ENCODE measurements at places on chromosomes 3 and 15.

- DNase-seq: no peak
Measured at GRCh38 chr3:132966374-132966773, 71.8 kb upstream of the TMEM108 start.

DNA sequence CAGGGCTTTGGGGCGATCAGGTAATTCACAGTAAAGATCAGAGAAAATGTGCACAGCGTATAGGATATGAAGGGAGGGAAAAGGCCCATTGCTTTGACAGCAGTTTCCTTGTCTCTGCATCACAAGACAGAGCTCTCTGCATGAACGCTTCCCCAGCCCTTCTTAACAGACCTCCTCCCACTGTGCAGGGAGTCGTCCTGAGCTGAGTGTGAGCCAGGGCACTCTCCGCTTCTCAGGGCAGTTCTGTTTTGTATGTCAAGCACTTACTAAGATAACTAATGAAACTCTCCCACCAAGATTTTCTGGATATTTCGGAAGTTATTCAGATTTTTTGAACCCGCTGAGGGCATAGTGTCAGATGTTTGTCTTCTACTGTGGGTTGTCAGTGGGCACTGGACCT lies 105.8 kb upstream of the C15orf61 start:
- DNase-seq: no peak

DNA sequence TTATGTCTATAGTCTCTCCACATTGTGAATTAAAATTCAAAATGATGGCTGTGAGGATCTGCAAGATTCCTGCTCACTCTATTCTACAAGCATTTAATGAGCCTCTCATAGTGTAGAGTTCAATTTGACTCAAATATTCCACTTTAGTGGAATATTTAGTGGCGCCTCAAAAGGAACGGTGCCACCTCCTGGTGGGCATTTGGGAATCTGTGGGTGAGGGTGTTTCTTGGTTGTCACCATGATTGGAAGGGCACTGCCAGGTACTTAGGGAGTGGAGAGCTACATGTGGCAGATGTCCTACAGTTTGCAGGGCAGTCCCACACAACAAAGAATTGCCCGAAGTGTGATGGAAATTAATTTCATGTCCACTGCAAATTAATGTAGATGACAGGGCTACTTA lies 21.5 kb upstream of the KCNMB3 start:
- DNase-seq: no peak

GRCh38 chr3:172365028-172365567 lies 83.2 kb downstream of the GHSR start:
- no peak for DNase-seq

GRCh38 chr15:93179072-93179471 lies 90.1 kb upstream of the RGMA start:
- DNase-seq: peak; percentile 65

DNA sequence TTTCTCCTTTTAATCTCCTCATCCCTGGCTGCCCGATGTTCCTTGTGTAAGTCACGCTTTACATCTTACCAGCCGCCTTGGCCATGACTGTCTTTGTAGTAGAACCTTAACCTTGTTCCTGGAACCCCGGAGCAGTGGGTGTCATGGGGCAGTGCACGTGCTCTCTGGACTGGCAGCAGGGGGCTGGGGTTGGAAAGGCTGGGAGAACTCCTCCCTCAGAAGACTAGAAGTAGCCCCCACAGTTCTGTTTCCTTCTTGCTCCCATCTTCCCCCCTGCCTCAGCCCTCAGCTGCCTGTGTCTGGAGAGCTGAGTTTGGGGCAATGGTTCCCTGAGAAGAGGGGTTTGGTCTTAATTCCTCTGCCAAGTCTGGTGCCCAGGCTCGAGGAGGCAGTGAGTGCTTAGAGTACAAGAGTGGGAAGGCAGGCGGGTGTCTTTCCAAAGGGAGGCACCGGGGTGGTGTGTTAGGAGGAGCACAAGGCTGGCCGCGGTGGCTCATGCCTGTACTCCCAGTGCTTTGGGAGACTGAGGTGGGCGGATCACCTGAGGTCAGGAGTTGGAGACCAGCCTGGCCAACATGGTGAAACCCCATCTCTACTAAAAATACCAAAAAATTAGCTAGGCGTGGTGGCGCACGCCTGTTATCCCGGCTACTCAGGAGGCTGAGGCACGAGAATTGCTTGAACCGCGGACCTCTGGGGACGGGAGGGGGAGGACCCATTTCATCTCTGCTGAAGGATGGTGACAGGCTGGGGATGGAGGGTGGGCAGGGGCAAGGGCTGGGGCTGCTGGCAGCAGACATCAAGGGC lies 100.4 kb downstream of the VGLL4 start:
- no peak for DNase-seq

DNA sequence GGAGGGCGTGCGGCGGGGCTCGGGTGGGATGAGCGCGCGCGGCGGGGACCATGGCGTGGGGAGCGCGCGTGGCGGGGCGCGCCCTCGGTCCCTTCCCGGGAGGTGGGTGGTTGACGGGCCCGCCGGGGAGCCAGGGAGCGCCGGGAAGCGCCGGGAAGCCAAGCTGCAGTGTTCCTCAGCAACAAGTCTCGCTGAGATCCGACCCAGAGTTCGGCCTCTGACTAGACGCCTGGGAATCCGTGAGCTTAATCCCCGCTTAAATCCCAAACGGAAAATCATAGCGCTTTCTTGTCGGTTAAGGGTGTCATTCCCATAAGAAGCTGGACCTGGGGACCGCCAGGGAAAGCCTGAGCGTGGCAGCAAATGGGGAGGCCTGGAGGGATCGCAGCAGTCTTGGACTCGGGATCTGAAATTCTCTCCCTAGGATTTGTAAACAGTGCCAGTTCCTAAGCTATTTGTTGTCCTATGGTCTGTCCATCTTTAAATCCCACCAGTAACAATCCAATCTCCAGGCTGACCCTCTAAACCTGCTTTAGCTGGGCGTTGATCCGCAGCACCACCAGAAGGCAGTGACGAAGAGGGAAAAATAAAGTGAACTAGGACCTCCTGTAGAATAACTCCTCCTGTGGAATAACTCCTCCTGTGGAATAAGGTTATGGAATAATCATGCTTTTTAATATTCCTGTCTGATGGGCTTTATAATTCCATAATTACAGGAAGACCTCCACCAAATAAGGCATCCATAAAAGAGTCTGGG lies 570 bp upstream of the NEDD4 start:
- no peak for DNase-seq

DNA sequence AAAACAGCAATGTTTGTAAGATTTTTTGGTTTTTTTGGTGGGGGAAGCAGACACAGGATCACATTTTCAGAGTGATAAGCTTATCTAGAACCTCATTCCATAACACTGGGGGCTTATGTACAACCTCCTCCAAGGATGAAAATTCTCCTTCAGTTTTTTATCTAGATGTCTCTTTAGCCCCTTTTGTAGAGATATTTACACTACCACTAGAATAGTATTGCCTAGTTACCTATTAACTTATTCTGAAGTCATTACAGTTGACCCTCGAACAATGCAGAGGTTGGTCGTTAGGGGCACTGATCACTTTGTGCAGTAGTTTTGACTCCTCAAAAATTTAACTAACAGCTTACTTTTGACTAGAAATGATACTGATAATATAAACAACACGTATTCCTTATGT lies 32.8 kb downstream of the IFT57 start:
- no peak for DNase-seq

DNA sequence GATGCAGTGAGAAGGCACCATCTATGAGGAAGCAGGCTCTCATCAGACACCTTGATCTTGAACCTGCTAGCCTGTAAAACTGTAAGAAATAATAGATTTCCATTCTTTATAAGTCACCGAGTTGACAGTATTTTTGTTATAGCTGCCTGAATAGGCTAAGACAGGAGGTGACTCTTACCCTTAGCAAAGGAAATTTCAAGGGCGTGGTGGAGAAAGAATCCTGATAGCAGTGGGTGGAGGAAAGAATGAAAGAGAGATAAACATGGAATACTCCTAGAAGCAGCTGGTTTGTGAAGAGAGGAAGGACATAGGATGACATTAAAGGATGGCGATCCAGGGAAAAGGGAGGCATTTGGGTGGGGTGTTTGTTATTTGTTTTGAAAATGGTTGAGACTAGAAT lies 41.4 kb downstream of the SIDT1 start:
- DNase-seq: no peak

GRCh38 chr3:7306901-7307300 lies 446.0 kb downstream of the GRM7 start:
- DNase-seq: no peak

GRCh38 chr3:151384741-151385174 lies at the start of gene P2RY12:
P2RY12 (minus strand) TSS chr3:151384753; CDS start chr3:151338845, 45,908 bp downstream.
- DNase-seq: no peak

- DNase-seq: no peak
Measured at GRCh38 chr3:38655708-38656300, 6.3 kb upstream of the SCN5A start.

- DNase-seq: no peak
Measured at GRCh38 chr3:178671377-178671776, 135.1 kb downstream of the KCNMB2 start.

DNA sequence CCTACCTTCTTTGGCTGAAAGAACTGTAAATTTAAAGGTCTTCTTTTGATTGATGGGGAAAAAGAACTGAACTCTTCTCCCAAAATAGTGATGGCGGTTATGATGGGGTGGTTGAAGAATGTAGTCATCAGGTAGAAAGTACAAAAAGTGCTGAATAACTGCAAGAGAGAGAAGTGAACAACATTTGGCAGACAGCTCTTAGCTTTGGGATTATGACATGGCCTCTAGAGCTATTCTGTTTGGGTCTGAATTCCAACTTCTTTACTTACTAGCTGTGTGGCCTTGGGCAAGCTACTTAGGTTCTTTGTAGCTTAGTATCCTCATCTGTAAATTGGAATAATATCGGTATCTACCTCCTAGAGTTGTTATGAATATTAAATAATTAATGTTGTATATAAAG lies 91.7 kb downstream of the SPRED1 start:
- no peak for DNase-seq

- DNase-seq: no peak
Measured at GRCh38 chr3:159795042-159795441, 193.6 kb upstream of the IL12A start.

- no peak for DNase-seq
Measured at GRCh38 chr3:22485954-22486353, 717.2 kb upstream of the UBE2E2 start.

GRCh38 chr3:158679547-158680000 lies 7.1 kb upstream of the LXN start:
- no peak for DNase-seq

DNA sequence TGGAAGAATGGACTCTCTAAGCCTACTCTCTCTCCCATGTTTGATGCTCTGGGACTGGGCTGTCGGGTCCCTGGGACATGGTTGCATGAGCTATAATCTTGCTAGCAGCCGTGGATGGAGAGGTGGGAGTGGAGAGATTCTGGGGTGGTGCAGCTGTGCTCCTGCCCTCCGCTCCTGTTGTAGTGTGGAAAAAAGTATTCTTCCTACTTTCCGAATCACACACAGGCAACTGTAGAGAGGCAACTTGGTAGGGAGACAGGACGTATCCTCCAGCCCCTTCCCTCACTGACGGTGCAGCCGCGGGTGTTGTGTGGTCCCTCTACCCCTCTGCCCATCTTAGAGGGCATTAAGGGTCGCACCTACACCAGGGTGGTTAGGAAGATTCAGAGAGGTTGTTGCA lies 281.4 kb upstream of the TLE3 start:
- DNase-seq: no peak

DNA sequence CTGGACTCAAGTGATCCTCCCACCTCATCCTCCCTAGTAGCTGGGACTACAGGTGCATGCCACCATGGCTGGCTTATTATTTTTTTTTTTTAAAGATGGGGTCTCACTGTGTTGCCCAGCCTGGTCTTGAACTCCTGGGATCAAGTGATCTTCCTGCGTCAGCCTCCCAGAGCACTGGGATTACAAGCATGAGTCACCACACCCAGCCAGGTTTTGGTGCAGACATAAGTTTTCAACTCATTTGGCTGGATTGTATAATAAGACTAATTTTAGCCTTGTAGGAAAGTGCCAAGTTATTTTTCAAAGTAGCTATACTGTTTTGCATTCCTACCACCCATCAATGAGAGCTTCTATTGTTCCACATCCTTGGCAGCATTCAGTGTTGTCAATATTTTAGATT lies 32.1 kb downstream of the BUB1B start:
- DNase-seq: no peak

DNA sequence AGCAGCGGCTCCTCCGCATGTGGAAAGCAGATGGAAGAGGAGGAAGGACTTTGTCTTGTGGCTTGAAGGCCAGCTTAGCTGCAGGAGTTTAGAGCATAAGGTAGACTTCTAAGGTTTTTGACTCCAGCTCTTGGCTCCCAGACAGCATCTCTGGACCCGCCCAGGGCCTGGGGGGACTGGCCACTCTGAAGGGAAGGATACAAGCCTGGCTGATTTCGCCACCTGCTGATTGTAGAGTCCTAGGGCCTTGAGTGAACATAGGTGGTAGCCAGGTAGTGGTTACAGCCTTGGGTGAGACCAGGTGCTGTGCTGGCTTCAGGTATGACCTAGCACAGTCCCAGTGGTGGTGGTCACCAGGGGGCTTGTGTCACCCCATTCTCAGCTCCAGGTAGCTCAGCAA lies 48.4 kb upstream of the RPL35A start:
- no peak for DNase-seq

Measured in CD4-positive, alpha-beta T cell treated with Interleukin-15 for 1 hour (primary cell).